ENCODE measurements at places on chromosomes 4 and X. TPM values are rescaled to one million over a fixed set of nuclear protein-coding genes. Genes with fewer than 3 reads are reported as not detected.

The TECRL gene
- not detected for total RNA-seq

The TLR10 gene
- total RNA-seq: 0.37 TPM

The HGFAC gene
- total RNA-seq: not detected

The FGF5 gene
- total RNA-seq: not detected

The SLC26A1 gene
- total RNA-seq: 0.34 TPM

Data from T-helper 1 cell treated with Interleukin-12 subunit alpha and Interleukin-12 subunit beta and Interleukin-4 antibody, amounts not matched to agents 30 ng/mL and 1 ng/mL, for 36 hours (primary cell).